ENCODE measurements at places on chromosomes 13 and 19. TPM values are rescaled to one million over a fixed set of nuclear protein-coding genes. Genes with fewer than 3 reads are reported as not detected.

The RFPL4A gene
- not detected for total RNA-seq

The GNG8 gene
- total RNA-seq = not detected

The NOTCH3 gene
- 107 TPM for total RNA-seq

The ZNF486 gene
- 21.3 TPM for total RNA-seq

The EDDM13 gene
- total RNA-seq = not detected

The CYP2S1 gene
- total RNA-seq = 267 TPM

The C5AR2 gene
- total RNA-seq = not detected

The CCL25 gene
- not detected for total RNA-seq

The SULT2A1 gene
- not detected for total RNA-seq

The TRAPPC5 gene
- total RNA-seq = 99.7 TPM

The TRPM4 gene
- 11.3 TPM for total RNA-seq

The MIR17HG gene
- 36.9 TPM for total RNA-seq

The ZNF473 gene
- total RNA-seq = 11.0 TPM

The SIGLEC12 gene
- not detected for total RNA-seq

The OR7G2 gene
- total RNA-seq = not detected

The CD177 gene
- total RNA-seq = 4.2 TPM

The PCDH9 gene
- 0.77 TPM for total RNA-seq

The LMTK3 gene
- total RNA-seq = 13.6 TPM

The SLC6A16 gene
- total RNA-seq = 1.7 TPM

The TMTC4 gene
- total RNA-seq = 42.0 TPM

All from H1 (cell line).